Panc1 (cell line): ENCODE measurements at places on chromosomes 11 and 22.

DNA sequence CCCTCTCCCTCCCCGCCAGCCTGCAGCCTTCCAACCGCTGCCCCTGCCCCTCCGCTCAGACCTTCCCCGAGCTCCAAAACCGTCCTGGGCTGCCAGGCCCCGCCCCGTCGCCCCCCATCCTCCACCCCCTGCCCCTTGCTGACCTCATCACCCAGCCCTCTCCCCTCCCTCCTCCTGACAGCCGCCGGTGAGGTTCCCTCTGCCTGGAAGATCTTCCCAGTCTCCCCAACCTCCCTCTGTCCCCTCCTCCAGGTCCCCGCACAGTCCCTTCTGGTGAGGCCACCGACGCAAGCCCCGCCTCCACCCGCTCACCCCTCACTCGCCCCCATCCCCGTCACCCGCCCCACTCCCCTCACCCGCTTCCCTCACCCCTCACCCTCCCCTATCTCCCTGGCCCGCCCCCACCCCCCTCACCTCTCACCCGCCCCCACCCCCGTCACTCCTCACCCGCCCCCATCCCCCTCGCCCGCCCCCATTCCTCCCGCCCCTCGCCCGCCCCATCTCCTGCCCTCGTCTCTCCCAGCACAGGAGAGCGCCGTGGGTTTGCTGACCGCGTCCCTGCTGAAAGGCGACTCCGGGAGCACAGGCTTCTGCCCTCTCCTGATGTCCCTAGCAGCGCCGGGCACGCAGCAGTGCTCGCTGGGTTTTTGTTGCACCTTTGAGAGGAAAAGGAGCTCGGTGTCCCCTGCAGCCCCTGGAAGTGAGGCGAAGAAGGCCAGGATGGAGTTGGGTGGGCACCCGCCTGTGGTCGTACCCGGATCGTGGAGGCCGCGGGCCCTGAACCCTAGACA, 16.4 kb upstream of the UPK3A start:
- DNase-seq, result no peak

DNA sequence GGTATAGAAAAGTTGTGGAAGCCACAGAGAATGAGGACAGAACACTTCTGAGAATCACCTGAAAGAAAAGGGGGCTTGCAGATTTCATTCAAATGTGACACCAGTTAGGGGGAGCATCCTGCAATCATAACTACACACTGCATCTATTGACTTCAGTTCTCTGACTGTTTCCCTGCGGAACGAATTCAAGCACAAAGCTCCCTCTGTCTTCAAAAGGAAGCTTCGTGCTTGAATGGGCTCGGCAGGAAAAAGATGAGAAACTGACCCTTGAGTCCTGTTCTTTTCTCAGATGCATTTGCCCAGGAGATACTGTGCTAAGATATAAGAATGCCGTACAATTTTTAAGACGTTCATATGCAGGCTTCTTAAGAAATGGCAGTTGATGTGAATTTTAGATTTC, 2000.4 kb upstream of the RAG2 start:
- no peak for DNase-seq

- no peak for DNase-seq
These were observed 560 bp upstream of the MPPED1 start for GRCh38 chr22:43411040-43411868.

GRCh38 chr11:1001617-1002405, 34.7 kb downstream of the MUC6 start:
- no peak for DNase-seq

- no peak for DNase-seq
These were observed 1.5 kb downstream of the ZP1 start for GRCh38 chr11:60868682-60869450.

- DNase-seq, result no peak
These were observed 34.2 kb upstream of the PRR5 start for GRCh38 chr22:44667829-44668189.

GRCh38 chr11:31725176-31725575, 85.9 kb downstream of the PAX6 start:
- no peak for DNase-seq
